Urinary bladder (tissue), 4 donors: ENCODE measurements at places on chromosomes 11 and 22.

DNA sequence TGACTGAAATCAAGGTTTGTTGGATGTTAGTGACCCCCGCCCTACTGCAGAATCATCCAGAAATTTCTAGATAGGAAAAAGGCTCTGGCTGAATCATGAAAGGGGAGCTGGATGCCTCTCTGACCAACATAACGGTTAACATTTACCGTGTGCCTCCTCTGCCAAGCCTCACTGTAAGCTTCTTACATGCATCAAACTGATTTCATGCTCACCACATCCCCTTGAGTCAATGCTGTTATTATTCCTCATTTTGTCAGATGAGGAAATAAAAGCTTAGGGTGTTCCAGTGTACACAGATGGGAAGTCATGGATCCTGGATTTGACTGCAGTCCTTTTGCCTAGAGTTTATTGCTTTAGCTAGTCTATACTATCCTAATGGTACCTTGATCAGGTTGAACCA is 5.9 kb upstream of the HMOX1 start:
- no peak for DNase-seq

DNA sequence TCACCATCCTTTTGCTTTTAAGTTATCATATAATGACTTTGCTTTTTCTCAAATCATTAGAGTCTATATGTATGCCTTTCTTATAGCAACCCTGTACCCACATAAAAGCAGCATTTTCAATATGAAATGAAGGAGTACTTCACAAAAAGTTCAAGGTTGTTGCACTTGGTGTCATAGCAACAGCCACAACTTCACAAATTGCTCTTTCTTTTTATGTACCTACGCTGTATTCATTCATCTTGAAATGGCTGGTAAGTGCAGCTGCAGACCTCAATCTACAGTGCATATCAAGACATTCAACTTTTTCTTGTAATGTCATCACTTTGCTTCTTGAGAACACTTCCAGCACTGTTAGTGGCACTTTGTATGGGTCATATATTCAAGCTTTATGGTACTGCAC is 18.6 kb downstream of the CWC15 start:
- DNase-seq = no peak

DNA sequence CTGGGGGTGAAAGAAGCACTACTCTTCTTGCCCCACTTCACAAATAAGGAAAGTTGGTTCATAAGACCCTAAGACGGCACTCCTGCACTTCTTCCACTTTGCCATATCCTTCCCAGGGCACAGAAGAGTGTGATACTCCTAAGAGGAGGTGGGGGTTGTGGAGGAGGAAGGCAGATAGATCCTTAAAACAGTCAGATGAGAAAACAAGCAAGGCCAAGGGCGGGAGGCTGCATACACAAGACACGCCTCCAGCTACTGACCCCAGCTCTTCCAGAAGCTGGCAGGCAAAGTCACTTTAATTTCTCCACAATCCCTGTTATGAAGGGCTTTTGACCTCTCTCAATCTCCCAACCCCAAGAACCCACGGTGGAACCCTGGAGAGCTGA is 1.6 kb upstream of the CHRM4 start:
- DNase-seq = no peak

DNA sequence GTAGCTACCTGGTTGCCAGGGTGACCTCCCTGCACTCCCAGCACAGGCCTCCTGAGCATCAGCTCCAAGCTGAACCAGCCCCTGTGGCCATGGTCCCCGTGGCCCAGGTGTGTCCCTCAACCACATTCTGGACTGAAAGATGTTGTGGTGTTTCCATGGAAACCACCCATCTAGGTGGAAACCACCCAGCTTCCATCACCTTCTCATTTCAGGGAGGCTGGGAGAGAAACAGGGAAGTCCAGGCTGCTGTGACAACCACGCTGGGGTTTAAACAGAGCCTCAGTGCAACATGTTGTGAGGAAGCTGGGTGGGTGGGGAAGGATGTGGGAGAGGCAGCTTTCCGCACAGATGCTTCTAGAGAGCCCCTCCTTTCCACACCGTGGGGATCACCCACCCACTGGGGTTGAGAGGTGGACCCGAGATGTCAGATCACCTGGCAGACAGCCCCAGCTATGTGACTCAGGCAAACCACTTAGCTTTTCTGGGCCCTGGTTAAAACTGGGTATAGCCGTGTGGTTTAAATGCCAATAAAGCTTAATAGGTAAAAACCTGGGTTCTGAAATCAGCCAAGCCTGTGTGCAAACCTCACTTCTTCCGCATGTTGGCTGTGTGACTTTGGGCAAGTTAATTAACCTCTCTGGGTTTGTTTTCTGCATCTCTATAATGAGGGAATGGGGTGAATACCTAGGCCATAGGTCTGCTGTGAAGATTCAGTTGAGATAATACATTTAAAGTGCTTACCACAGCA is 46.4 kb downstream of the CD82 start:
- DNase-seq = no peak

- no peak for DNase-seq
Observed at GRCh38 chr11:70204466-70204799, 1.3 kb downstream of the FADD start.

DNA sequence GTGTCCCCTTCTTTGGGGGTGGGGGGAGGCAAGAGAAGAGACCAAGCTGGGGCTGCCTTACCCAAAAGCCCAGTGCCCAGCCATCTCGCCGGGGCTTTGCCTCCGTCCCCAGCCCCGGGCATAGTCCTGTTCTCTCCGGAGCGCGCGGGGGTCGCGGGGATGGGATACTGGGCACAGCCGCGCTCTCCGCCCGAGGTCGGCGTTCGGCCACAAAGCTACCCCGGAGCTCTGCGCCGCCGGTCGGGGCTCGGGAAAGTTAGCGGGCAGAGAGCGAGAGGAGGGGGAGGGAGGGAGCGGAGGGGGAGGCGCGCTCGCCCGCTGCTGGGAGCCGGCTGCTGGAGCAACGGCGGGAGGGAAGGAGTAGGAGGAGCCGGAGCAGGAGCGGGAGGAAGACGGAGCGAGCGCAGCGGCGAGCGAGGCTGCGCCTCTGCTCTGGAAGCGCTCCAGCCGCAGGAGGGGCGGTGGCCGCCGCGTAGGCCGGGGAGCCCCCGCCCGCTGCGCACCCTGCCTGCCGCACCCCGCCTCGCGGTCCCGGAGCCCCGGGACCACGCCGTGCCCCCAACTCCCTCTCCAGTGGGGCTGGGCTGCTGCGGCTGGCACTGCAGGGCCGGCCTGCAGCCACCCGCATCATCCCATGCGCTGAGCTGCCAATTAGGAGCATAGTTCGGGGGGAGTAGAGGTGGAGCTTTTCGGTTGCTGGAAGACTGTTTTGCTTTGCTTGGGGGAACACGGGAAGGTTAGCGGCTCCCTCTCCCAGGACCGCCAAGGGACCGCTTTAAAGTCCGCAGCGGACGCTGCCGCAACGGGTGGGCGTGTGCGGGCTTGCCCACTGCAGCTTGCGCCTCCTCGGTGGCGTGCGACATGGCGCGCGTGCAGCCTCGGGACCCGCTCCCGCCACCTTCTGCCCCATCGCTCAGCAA is at the start of gene SCN4B:
TSS of gene SCN4B (minus strand) at position 272 of the 920 bp plus-strand sequence. CDS start at position 122, 150 bp downstream.
- no peak for DNase-seq

- DNase-seq = no peak
Observed at GRCh38 chr22:42078469-42079318, 806 bp upstream of the SMDT1 start.

DNA sequence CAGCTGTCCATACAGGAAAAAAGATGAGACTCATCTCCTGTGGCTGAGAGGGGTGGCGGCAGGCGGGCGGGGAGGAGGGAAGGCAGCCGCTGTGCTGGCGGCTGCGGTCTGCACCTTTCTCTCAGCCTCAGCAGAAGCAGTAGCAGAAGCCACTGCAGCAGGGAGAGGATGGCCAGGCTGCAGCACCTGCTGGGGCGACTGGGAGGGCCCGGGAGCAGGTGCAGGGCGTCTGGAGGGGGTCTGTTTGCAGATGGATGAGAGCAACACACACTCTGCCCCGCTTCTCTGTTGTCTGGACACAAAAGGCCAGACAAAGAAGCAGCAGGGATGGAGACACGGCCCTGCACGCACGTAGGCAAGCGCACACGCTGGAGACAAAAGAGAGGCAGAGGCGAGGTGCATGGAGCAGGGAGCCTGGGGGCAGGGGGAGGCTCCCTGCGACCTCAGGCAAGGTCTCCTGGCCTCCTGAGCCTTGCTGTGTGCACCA is 9.3 kb upstream of the MIAT start:
- DNase-seq = no peak

- no peak for DNase-seq
Observed at GRCh38 chr11:67066333-67066709, 9.7 kb downstream of the RHOD start.
